ENCODE measurements at places on chromosomes 6 and 20.

DNA sequence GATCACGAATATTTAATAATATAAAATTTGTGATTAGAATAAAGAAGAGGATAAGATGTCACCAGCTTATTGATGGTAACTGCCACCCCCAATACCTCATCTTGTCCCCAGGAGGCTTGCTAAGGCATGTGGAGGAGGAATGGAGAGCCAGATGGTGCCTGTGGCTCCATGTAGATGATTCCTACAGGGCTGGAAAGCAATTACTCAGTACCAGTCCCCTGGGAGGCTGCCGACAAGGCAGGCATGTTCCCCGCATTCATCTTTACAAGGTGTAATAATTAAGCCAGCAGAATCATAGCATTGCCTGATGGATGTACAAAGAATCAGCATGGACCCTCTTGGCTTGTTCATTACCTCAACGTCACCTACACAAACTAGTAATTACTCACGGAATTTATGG is 155.3 kb downstream of the PLCB1 start:
- DNase-seq: no peak

DNA sequence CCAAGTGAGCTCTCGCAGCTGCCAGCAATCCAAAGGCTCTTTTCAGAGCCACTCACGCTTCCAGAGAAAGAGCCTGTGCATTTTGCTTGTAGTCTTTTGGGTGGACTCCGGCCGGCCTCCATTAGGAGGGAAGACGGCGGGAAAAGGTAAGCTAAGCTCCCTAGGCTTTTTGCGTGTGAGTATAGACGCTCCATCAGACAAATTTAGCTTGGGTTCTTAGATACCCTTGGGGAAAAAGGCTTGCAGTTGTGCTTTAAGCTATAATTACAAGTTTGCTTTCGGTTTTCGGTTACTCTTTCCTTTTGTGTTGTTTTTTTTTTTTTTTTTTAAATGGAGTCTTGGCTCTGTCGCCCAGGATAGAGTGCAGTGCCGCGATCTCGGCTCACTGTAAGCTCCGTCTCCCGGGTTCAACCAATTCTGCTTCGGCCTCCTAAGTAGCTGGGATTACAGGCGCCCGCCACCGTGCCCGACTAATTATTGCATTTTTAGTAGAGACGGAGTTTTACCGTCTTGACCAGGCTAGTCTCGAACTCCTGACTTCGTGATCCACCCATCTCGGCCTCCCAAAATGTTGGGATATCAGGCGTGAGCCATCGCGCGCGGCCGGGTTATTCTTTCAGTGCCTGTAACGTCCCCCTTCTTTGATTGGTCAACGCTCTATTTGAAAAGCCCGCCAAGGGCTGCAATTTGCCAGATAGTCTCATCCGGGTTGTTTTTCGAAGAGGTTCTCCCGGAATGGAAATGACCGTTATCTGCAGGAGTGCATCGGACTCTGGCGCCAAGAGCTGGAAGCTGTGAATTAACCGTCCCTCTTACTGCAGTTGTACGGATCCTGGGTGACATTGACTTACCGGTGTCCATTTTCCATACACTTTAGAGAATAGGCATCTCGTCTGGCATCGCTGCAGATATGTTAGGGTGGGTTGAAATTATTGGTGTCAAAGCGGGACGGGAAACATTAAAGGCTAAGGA is 18.1 kb downstream of the OR2B2 start:
- peak; percentile 79 for DNase-seq

GRCh38 chr20:48456366-48457192 is 371.2 kb downstream of the PREX1 start:
- DNase-seq: no peak

DNA sequence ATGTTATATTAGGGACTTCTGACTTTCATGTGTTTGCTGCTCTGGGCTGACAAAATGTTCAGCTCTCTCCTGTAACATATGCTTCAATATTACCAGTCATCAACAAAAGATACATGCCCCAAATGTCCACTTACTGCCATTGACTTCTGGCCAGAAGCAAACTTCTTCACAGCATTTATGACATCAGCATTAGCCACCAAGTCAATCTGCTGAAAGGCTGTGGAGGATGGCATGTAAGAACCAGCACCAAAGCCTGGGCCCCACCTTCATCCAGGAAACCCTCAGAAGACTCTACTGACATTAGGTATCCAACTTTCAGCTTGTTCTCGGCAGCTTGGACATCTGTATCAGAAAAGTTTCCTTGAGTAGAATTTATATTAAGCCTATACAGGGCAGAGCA is 595.5 kb downstream of the COL12A1 start:
- no peak for DNase-seq

- no peak for DNase-seq
Observed at GRCh38 chr6:6260196-6260722, 60.2 kb downstream of the F13A1 start.

All from GM23338 (cell line).